ENCODE measurements at places on chromosomes 1 and 21. TPM values are rescaled to one million over a fixed set of nuclear protein-coding genes. Genes with fewer than 3 reads are reported as not detected.

The PYHIN1 gene
- total RNA-seq: 28.9 TPM

The HPDL gene
- 0.79 TPM for total RNA-seq

The PTPN7 gene
- 39.6 TPM for total RNA-seq

The VWA5B1 gene
- 0.28 TPM for total RNA-seq

The OR2L8 gene
- 0.83 TPM for total RNA-seq

The TGFB2 gene
- total RNA-seq: 1.2 TPM

The RBP7 gene
- total RNA-seq: 104 TPM

The RAB25 gene
- not detected for total RNA-seq

The KRTAP8-1 gene
- total RNA-seq: not detected

All from spleen (tissue), 13 donors.